ENCODE measurements at places on chromosomes 2 and 18.
A peak's percentile ranks its signal among the peaks of the same experiment; 100 is the strongest.

DNA sequence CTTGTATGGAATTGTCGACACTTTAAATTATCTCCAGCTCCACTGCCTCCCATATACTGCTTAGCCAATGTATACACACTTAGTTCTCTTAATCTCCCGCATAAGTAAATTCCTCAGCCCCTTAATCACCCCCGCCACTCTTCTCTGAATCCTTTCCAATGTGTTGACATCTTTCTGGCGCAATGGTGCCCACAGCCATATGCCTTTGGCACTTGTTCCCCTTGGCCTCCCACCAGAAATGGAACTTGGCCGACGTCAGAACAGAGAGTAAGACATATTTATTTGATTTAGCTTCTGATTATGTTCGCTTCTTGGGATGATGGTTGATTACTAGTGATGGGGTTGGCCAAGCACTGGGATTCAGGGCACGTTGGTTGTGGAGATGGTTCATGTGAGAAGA lies 1089.3 kb upstream of the CELF4 start:
- DNase-seq: no peak

DNA sequence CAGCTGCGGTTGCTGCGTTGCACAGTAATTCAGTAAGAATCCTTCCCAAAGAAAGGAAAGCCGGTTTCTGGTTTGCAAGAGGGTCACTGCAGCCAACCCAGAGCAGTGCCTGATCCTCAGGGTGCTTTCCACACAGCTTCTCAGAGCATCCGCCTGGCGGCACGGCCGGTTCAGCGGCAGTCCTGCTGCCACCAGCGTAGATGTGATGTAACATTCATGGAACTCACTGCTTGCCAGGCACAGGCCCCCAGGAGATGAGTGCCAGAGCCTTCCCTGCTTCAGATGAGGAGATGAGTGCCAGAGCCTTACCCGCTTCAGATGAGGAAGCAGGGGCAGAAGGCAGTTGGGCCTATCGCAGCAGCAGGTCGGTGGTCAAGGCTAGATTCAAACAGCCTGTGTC lies 230.2 kb downstream of the GBX2 start:
- DNase-seq: peak; percentile 8

GRCh38 chr2:219279151-219279915 lies at the start of gene DNAJB2:
DNAJB2 (plus strand) TSS chr2:219279366; CDS start chr2:219279834, 468 bp downstream.
- peak; percentile 99 for DNase-seq

GRCh38 chr2:200393191-200393590 lies 86.7 kb downstream of the SPATS2L start:
- no peak for DNase-seq

GRCh38 chr2:45256867-45257641 lies 247.8 kb upstream of the SIX2 start:
- DNase-seq: no peak
